NCI-H1436 treated with DMSO at 0.1 percent for 48 hours (cell line): ENCODE measurements at places on chromosomes 2 and 18.

DNA sequence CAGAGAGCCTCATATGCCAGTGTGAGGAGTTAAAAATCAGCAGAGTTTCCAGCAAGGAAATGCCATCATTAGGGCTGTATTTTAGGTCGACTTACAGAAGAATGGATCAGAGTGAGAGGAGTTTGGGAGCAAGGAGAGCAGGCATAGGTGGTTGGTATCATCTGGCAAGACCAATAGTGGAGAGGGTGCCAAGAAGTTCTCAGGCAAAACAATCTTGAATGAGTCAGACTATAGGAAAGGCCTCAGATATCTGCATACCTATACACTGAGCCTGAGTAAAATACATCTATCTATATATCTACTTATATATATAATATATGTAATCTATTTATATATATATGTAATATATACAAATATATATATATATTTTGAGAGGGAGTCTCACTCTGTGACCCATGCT lies 57.3 kb downstream of the TMEFF2 start:
- DNase-seq, result no peak

DNA sequence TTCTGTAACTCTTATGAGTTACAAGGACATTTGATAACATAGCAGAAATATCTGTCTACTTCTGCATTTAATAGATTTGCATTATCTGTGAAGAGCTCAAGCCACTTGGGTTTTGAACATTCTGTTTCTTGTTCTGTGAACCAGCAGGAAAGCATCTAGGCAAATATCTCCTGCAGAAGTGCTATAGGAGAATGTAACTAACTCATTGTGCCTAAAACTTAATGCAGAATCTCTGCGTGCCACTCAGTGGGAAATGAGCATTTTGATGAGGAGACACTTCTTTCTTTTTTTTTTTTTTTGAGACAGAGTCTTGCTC lies 63.5 kb downstream of the MYOM1 start:
- no peak for DNase-seq

GRCh38 chr18:23194997-23195957 lies 60.0 kb downstream of the CABLES1 start:
- no peak for DNase-seq

GRCh38 chr2:205403244-205403825 lies 279.0 kb upstream of the NRP2 start:
- DNase-seq, result no peak

GRCh38 chr18:1075322-1075721 lies 170.7 kb downstream of the ADCYAP1 start:
- DNase-seq, result peak; percentile 20

- no peak for DNase-seq
Observed at GRCh38 chr2:74851191-74851566, 17.3 kb downstream of the HK2 start.

DNA sequence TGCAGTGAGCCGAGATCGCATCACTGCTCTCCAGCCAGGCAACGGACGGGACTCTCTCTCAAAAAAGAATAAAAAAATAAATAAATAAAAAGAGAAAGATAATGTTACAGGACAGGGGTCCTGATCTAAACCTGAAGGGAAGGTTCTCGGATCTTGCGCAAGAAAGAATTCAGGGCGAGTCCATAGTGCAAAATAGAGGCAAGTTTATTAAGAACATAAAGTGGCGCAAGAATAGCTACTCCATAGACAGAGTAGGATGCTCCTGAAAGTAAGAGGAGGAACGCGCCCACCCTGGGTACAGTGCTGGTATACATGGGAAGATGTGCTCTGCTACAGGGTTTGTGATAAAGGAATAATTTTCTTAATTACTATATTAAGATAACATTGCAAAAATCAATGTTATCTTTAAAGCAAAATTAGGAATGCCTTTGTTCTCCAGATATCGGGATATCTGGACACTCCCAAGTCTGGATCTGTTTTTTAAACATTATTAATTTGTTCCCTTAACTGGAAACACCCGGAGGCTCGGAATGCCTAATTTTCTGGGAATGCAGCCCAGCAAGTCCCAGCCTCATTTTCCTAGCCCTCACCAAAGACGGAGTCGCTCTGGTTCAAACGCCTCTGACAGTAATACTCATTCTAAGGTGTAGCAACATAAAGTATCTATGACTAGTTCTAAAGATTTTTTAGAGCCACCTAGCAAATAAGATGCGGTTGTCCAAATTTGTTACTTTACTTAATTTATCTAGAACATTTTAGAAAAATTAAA lies 38.8 kb downstream of the ACSL3 start:
- no peak for DNase-seq

- no peak for DNase-seq
Observed at GRCh38 chr2:238988752-238989151, 140.9 kb downstream of the TWIST2 start.

GRCh38 chr2:16238001-16238761 lies 297.8 kb downstream of the MYCN start:
- DNase-seq, result no peak

DNA sequence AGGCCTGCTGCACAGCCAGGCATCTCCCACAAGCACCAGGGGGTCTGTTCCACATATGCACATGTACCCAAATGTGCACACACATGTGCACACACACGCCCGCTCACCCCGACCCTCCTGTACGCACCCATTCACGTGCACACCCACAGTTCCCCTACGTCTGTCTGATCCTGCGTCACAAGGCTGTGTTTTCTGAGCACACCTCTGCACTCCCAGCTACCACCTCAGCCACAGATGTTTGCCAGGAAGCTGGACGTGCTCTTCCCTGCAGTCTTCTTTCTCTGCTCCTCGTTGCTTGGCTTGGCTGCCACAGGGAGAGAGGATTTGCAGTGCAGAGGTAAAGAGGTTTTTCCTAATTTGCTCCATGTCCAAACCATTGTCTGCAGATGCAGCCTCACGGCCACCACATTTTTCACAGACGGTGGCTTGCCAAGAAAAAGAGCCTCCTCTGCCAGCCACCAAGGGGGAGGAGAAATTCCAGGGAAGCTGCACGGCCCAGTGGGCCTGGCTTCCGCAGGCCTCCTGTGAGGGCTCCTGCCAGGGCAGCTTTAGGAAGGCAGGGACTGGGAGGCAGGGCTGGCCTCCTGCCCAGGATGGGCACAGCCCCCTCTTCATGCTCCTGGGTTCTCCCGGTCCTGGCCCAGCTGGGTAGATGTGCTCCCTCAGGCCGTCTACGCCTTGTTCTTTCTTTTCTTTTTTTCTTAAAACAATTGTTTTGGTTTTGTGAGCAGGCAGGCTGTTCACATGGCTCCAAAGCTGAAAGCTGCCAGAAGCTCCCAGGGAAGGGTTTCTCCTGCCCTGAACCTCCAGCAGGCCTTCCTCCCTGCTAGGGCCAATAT lies 29.3 kb upstream of the HS6ST1 start:
- no peak for DNase-seq

- no peak for DNase-seq
Observed at GRCh38 chr2:198756166-198756565, 701.6 kb downstream of the SATB2 start.

DNA sequence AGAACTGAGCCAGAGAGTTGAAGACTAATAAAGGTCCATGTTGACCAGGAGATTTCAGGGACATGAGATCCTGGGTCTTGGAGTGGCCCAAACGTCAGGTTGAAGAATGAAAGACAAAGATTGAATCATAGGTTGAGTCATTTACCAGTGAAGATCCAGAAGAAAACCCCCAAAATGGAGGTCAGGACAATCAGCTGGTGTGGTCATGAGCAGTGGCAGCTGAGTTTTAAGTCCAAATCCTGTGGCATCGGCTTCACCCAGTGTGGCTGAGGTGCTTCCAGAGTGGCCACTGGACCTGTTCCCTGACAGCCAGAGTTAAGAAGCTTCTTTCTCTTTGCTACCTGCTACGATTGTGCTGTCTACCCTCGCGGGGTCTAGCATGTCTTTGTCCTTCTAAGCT lies 234.0 kb downstream of the BCL2 start:
- no peak for DNase-seq

DNA sequence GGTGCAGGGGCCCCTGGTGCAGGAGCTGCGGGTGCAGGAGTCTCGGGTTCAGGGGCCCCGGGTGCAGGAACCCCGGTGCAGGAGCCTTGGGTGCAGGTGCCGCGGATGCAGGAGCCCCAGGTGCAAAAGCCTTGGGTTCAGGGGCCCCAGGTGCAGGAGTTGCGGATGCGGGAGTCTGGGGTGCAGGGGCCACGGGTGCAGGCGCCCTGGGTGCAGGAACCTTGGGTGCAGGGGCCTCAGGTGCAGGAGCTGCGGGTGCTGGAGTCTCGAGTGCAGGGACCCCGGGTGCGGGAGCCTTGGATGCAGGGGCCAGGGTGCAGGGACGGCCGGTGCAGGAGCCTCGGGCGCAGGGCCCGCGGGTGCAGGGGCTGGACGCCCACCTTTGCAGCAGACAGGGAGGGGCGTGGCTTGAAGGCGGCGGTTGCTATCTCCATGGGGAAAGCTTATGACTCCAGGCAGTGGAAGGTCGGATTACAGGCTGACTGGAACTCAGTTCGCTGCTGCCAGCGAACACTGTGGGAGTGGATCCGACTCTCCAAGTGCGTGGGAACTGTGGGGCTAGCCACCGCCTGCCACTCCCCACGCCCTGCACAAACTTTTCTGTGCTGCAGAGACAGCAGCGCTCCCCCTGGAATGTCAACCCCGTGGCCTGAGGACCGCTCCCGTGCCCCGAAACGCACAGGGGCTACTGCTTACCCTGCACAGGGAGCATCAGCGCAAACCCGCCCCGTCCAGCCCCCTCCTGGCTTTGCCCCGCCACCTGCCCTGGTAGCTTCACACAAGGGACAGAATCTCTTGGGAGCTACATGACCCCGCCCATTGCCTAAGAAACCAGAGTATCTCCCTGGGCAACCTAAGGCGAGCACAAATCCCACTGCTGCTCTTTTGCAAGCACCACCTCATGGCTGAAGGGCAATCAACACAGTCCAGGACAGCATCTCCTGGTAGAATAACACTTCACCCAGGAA lies 40.3 kb downstream of the COPS9 start:
- DNase-seq, result no peak

DNA sequence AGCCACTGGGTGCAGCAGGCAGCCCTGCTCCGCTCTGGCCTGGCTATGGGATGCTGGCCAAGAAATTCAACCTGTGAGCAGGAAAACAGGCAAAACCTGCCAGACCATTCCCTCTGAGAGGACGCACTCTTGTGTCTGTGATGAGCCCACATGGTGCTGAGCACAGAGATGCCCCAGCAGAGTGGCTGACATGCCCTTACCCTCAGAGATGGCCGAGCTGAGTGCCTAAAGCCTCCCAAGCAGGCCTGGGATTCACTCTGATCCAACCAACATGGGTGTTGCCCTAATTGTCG lies 34.3 kb upstream of the TAF1B start:
- no peak for DNase-seq

GRCh38 chr2:39930175-39930917 lies 151.3 kb upstream of the THUMPD2 start:
- DNase-seq, result no peak

DNA sequence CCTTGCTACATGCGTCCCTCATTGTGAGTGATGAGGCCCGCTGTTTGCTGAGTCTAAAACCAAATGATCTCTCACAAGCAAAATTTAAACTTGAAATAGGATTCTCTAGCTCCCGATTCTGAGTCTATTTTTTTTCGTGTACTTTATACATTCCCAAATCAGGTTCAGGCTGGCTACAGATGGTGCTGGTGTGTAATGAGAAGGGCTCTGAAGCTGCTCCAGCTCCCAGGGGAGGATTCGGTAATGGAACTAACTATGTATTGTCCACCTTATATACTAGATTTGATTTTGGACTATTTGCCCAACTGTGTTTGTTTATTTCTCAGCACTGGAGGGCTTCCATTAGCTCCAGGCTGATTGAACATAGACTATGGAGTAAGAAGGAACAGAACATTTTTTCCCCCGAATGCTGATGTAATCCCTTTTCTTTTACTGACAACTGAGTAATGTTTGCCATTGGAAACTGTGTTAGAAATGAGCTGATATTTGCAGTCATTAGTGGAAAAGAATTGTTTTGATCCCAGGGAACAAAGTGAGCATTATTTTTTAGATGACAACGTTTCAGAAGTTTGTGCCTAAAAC lies 274.0 kb upstream of the FIGN start:
- peak; percentile 80 for DNase-seq

DNA sequence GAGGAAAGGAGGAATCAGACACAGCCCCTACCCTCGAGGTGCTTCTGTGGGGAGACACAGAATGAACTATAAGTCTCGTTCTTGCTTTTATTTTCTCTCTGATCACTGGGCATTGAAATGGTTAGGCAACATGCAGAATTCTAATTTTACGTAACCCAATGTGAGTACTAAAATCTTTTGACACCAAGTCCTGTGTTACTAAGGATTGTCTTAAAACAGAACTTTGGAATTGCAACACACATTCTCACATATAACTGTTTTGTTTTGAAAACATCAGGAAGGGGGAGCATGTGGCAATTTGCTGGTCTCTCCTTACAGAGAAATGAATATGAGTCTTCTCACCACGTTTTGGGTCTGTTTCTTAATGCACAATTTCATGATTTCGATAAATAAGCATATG lies 23.6 kb upstream of the SULT1C4 start:
- no peak for DNase-seq

DNA sequence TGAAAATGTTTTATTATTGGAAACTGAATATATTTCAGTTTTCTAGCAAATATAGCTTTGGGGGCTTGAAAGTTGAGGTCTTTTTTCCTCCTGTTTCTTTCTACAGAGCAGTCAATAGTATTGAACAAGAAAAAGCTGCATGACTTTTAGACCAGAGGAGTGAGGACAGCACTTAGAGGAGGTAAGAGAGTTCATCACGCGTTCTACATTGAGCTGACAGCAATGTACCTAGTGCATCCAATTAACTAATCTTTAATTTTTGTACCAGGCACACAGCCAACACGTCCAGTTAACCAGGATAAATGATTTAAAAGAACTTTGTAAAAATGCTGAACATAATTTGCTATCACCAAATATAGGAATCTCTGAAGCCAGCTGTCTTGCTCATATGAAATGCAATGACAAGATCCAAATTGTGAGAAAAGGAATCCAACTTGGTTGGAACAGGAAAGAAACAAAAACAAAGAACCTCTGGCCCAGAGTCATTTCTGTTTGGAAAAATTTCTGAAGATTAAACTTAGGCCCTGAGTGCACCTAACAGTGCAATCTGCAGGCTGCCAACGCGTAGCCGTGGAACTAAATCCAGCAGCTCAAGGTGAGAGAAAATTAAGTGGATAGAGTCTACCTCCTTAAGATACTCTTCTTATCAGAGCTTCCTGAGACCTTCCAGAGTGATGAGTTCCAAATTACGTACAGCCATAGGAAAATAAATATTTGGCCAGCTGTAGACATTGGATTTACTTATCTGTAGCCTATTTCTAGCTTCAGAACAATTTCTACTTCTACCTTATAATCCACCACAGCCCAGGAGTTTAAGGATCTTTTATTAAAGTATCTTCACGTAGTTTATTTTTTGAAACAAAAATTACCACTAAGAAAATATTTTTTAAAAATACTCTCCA lies 20.6 kb upstream of the SPTBN1 start:
- no peak for DNase-seq

DNA sequence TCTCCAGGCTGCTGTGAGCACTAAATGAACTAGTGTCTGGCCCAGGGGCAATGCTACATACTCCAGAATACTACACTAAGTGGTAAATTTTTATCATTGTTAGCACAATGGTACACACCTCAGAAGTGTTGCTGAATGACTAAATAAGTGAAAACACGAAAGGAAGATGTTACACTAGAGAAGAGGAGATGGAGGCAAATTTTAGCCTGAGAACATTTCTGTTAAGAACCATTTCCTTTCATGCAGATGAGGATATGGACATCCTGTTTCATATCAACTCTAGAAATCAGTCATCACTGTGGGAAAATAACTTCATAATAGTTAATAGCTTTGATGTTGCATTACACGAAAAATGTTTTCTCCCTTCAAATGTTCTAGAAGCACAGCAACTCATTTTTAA lies 117.6 kb upstream of the STK17B start:
- DNase-seq, result no peak

GRCh38 chr18:35808796-35809195 lies 163.7 kb upstream of the RMP24 start:
- no peak for DNase-seq

GRCh38 chr2:219844401-219845091 lies 217.1 kb downstream of the SLC4A3 start:
- no peak for DNase-seq
